Vagina (tissue), 2 donors: ENCODE measurements at places on chromosomes 11 and 22.

DNA sequence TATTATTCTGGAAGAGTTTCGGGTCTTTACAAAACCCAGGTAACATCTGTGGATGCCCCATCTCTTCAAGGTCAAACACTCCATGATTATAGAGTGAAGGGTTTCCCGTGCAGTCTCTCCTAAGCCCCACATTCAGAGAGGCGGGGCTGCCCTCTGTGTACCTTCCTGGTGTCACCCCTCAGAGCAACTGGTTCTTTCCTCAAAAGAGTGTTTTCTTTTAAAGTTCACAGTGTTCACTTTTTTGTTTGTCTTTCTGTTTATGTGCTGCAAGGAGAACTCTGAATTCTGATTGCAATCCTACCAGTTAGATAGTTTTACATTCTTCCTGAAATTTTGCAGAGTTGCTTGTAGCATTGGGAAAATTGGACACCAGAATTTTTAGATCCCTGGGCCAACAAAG lies 190.2 kb downstream of the ADAMTS15 start:
- DNase-seq, result no peak

DNA sequence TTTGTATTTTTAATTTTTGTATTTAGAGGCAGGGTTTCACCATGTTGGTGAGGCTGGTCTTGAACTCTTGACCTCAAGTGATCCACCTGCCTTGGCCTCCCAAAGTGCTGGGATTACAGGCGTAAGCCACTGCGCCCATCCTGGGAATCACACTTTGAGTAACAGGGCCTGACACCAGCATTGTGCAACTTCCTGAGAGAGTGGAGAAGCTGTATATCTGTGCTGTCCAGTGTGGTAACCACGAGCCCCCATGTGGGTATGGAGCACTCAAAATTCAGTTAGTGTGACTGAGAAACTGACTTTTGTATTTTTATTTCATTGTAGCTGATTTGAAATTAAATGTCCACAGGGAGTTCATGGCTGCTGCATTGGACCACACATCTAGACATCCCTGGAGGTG lies 36.2 kb downstream of the MPPED1 start:
- no peak for DNase-seq

GRCh38 chr11:85810871-85811611 lies at the start of gene SYTL2:
SYTL2 (minus strand) TSS chr11:85811141; CDS start chr11:85757725, 53,416 bp downstream.
- DNase-seq, result no peak

- no peak for DNase-seq
Measured at GRCh38 chr22:50525858-50526107, 385 bp upstream of the SCO2 start.

DNA sequence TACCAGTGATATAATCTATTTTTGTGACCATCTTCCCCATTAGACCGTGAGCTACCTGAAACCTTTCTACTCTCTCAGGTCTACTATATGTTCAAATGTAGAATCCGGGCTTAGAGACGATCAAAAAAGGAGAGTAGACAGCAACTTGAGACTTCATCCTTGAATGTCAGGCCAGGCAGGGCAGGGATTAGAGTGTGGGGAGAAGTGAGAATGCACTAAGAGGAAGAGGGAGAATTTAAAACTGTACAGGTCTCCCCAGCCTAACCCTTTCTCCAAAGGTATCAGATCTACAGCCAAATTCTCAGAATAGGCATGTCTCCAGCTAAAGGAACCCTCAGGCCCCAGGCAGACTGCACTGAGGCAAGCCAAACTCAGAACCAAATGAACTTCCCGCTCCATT lies 935 bp downstream of the LAMTOR1 start:
- no peak for DNase-seq

DNA sequence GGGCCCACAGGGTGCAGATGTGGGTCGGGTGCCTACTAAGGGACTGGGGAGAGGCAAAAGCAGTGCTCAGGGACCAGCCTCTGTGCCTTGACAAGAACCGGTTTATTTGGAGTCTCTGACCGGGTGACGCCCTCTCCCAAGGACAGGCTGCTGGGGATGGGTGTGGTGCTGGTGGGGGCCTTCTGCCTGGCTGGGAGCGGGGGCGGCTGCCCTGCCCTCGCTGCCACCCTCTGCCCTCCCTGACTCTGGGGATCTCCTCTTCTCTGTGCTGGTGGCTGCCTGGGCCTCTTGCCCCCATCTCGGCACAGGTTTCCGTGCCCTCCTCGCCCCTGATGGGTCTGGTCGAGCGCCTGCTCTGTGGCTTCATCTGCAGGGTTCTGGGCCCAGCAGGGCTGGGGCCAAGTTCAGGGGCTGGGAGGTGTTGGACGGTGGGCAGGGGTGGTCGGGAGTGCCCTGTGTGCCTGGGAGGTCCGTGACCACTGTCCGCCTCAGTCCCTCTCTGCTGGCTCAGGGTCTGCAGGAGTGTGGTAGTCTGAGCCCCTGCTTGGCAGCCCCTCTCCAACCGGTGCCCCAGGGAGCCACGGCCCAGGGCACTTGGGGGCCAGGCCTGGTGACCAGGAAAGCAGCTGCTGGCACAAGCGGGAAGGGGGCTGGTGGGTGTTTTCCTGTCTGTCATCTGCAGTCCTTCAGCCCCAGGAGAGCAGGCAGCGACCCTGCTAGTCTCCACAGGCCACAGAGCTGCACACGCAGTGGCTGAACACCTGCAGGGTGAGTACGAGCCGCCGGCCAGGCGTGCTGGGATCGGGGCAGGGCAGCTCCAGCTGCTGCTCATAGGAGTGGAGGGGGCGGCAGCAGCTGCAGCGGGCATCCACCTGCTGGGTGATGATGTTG lies 23.5 kb downstream of the MUC6 start:
- no peak for DNase-seq

DNA sequence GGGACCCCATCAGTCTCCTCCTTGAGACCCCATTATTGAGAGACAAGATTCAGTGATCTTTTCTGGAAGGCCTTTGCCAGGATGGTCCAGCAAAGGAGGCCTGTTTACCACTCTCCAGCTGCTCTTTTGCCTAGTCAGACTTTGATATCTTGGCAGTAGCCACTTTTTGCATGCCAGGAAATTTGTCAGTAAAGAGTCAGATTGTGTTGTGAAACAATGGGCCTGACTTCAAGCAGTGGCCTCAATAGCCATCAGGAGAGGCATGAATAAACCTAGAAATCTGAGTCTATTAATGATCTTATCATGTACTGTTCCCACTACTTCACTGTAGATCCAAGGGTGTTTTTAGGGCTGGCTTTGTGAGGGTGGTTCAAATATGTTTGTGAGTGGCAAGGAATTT lies 479.4 kb downstream of the JRKL start:
- no peak for DNase-seq

GRCh38 chr11:66008468-66009101 lies 3.2 kb upstream of the CST6 start:
- DNase-seq, result no peak
